Fibroblast of lung (primary cell): ENCODE measurements at places on chromosomes 5 and 9. TPM values are rescaled to one million over a fixed set of nuclear protein-coding genes. Genes with fewer than 3 reads are reported as not detected.

DRD1 gene
- 0.19 and 1.5 TPM in 2 replicates for polyA plus RNA-seq

TAF11L7 gene
- not detected in 2 replicates for polyA plus RNA-seq

HNRNPAB gene
- polyA plus RNA-seq: 106 and 173 TPM in 2 replicates

ZSWIM6 gene
- polyA plus RNA-seq: 19.5 and 26.6 TPM in 2 replicates

ZBED3 gene
- 3.0 and 4.6 TPM in 2 replicates for polyA plus RNA-seq

DNA sequence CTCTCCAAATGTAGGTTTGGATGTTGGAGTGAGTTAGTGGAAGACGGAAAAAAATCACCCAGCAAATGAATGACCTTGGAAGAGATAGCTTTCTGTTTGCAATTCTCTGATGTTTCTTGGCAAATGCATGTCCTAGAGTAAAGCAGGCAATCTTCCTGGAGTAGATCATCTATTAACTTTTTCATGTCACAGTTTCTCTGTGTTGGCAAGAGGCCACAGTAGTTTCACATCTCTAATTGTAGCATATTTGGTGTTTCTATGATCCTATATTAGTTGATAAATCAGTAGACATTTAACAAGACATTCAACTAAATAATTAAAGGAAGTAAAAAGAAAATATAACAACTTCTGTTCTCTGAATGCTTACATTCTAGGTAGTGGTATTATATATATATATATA is 138.2 kb upstream of the MINAR2 start:
- no peak for DNase-seq

GRCh38 chr9:6956879-6957278 is 199.1 kb downstream of the KDM4C start:
- DNase-seq: no peak

DNA sequence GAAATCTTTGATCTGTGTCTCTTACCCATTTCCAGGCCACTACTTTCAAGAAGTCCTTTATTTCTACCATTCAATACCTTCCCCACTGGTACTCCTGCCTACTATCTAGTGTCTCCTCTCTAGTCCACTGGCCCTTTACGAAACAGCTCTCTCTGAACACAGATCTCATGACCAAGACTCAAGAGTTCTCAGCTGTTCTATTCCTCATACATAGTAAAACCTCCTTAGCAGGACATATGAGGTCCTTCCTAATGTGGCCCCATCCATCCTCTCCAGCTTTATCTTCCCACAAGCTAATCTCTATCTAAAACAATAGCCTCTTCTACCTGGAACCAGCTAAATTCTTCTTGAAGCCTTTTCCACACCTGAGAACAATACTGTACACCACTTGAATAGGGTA is 2.6 kb downstream of the TEX10 start:
- no peak for DNase-seq

DNA sequence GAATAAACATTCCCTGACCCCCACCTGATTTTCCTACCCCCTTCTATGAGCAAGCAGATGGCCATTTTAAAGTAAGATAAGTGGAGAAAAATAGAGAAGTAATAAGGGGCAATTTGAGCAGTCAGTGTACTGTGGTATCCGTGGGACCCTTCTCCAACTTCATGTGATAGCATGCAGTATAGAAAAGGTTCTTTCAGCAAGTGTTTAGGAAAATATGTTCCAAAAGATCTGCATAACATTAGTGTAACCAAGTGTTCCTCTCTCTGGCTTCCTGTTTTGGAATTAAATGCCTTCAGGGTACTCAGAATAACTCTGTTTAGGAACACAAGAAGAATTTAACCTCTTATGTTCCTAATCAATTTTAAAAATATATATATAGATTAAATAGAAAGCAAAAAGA is 134.9 kb downstream of the ATG10 start:
- DNase-seq: peak; percentile 3

- DNase-seq: no peak
Measured at GRCh38 chr9:96052686-96053085, 177.2 kb downstream of the ERCC6L2 start.

GRCh38 chr9:79408617-79409016 is 163.1 kb upstream of the TLE4 start:
- DNase-seq: no peak

- no peak for DNase-seq
Measured at GRCh38 chr5:51651476-51651875, 268.2 kb downstream of the ISL1 start.

DNA sequence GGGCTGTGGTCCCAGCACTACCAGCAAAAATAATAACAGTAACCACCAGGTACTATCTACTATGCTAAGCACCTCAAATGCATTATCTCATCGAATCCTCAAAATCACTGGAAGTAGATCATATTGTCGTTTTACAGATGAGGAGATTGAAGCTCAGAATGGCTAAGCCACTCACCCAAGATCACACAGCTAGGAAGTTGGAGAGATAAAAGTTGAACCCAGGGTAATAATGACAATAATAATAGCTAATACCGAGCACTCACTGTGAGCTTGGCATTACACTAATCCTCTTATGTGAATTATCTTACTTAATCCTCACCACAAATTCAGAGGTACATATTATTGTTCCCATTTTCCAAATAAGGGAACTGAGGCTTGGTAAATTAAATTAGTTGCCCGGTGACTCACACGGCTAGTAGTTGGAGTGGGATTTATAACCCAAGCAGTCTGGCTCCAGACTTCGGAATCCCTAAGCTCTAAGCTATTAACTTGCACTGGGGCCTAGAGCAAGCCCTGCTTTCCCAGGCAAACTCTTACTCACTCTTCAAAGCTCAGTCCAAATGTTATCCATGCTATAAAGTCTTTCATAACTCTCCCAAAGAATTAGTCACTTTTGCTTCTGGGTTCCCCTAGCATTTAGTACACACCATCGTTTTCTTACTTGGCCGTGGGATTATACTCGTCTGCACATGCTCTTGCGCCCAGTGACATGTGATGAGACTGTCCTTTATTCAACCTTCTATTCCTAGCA is 3.8 kb downstream of the ARSI start:
- DNase-seq: peak; percentile 97

GRCh38 chr5:55004729-55005128 is 19.3 kb upstream of the GZMK start:
- DNase-seq: peak; percentile 46

GRCh38 chr9:84781931-84782866 is 112.7 kb downstream of the NTRK2 start:
- peak; percentile 72 for DNase-seq

DNA sequence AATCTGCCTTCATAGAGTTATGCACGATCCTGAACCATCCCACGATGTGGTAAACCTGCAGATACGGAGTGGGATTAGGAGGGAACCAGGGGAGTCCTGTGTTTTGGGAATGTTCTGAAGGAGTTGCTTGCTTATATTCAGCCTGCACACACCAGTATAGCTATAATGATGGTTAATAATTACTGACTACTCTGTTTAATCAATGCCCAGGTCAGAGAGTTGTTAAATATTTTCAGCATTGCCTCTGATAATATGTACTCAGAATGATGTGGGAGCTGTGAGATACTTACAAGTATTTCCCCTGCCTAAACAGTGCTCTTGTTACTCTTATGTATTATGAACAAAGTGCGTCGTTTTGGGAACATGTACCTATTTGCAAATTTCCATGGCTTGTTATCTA is 34.8 kb upstream of the STK32A start:
- DNase-seq: no peak

GRCh38 chr5:150266871-150267291 is 22.7 kb downstream of the CAMK2A start:
- no peak for DNase-seq
